ENCODE measurements at places on chromosomes 2 and 18. TPM values are rescaled to one million over a fixed set of nuclear protein-coding genes. Genes with fewer than 3 reads are reported as not detected.
A peak's percentile ranks its signal among the peaks of the same experiment; 100 is the strongest.

GRCh38 chr2:102194609-102195268, 7.9 kb downstream of the IL1RL2 start:
- no peak for DNase-seq

DNA sequence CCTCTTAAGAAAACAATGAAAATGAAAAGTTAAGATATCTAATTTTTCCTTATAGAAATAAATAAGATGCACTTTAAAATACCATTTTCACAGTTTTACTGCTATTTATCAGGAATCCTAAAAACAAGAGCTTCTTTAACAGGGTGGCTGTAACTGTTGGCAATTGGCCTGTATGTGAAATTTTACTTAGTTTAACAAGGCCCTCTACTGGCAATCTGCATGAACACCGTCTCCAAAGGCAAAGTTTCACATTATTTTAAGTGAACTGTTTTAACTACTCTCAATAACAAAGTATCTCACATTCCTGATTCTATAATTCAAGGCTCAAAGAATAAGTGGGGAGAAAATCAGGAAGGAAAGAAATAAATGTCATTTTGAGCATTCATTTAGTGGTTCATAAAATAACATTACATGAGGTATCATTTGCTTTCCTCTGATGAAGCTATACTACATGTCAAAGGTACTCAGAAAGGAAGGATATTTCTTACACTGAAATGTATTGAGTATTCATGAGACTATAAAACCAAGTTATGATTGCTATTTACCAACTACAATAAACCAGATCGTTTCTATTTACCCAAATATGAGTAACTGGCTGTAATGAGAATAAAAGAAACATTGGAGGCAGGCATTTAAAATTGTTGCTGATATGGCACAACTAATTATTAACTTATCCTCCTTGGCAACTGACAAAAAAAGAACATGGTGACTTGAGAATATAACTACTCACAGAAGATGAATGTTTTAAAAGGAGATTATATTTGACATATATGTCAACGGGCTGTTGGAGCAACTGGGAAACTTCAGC, 7.0 kb downstream of the NCKAP5 start:
- DNase-seq, result peak; percentile 43

MYCN gene
- not detected for total RNA-seq

DNA sequence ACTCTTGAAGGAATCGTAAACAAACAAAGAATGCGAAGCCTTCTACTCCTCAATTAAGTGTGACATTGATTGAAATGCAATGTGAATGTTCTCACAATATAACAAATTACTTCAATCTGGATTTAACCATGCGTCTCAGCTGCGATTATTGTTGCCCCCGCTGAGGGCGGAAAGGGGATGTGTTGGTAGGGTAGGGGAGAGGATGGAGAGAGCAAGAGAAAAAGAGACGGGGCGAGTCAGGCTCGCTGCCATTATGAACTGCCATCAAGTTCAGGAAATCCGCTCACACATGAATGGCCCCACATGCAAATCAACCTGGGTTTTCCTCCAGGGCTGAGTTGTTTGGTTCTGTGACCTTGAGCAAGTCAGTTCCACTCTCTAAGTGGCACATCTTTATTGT, 129.8 kb downstream of the PXDN start:
- no peak for DNase-seq

DNA sequence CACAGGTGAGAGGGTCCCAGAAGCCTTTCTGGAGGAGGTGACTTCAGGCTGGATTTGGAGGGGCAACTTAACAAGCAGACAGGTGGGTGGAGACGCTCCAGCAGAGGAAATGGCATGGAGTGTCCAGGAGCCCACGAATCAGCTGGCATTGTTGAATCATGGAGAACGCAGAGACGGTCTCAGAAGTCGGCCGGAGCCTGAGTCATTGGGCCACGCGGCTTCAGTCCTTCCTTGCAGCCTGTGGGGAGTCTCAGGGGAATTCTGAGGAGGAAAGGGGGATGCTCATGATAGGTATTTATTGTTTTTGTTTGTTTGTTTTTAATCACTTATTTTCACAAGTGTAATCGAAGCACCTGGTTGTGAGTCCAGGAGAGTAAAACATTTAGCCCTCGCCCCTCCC, 184.6 kb upstream of the HDAC4 start:
- no peak for DNase-seq

CDK15 gene
- 45.2 TPM for total RNA-seq

MARCHF4 gene
- total RNA-seq, result 2.7 TPM

GRCh38 chr2:98308068-98308467, 38.2 kb upstream of the CNGA3 start:
- DNase-seq, result no peak

DNA sequence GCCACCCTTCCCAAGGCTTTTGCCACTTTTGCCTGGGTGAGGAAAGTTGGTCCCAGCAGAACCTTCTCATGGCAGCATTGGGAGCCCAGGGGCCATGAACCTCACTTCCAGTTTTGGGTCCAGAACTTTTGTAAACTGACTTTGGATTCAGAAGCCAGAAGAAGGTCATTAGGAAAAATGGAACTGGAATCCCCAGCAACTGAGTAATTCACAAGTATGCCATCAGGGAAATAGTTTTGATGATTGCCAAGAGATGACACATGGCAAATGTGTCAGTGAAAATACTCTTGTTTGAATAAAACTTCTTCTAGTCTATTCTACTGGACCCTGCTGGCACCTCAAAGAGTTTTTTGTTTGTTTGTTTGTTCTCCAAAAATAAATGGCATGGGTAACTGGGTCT, 203.7 kb downstream of the SETBP1 start:
- DNase-seq, result no peak

DNA sequence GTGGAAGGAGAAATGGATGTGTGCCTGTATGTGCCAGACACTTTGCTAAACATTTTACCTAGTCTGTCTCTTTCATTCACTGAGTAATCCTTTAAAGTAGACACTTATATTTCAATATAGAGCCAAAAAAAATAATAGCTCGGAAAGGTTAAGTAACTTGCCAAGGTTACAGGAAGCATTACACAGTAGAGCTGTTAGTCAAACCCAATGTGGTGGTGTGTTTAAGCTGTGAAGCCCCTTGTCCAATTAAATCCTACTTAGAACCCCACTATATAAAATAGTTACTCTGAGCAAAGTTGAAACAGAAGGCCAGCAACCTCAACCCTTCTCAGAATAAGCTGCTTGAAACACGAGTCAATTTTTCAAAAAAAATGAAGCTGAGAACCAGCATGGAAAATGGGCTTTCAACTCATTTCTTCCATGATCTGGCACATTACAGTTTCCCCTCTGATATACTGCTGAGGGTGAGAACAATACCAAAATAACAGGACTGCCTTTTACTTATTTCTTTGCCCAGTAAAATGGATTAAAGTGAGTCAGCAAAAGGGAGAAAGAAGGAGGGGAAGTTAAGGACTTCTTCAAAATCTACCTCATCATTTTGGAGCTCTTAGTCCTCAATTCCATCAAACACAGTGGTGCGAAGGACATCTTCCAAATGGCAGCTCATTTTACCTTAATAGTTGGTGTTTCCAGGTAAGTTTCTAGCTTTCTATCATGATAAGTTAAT, 7.9 kb downstream of the RDH14 start:
- no peak for DNase-seq

REG3G gene
- total RNA-seq, result not detected

All from LHCN-M2 (cell line).